Stimulated activated CD4-positive, alpha-beta T cell treated with anti-CD3 and anti-CD28 coated beads, Interleukin-2, amount 100 ng/mL, for 24 hours (primary cell): ENCODE measurements at places on chromosomes 3 and 15.

DNA sequence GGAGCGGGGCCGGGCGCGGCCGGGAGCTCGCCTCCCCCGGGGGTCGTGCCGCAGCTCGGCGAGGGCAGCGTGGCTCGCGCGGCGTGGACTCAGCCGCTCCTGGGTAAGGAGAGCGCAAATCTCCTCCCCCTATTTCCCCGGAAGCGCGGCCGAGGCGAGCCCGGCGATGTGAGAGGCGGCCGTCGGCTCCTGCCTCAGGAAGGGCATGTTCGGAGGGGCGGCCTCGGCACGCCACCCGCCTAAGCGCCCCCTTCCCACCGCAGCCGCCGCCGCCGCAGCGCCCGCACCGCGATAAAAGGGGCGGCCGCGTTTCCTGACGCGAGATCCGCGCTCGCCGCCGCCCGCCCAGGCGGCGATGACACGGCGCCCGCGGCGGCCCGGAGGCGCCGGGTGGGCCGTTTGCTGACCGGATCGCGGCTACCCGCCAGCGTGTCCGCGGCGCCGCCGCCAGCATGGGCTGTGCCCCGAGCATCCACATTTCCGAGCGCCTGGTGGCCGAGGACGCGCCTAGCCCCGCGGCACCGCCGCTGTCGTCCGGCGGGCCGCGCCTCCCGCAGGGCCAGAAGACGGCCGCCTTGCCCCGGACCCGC lies at the start of gene PDE8A:
PDE8A (plus strand) TSS at position 146 of the 590 bp plus-strand sequence; CDS start at position 453, 307 bp downstream.
- no peak for DNase-seq

- DNase-seq: no peak
Measured at GRCh38 chr3:124119056-124119716, 127.3 kb upstream of the ROPN1 start.

DNA sequence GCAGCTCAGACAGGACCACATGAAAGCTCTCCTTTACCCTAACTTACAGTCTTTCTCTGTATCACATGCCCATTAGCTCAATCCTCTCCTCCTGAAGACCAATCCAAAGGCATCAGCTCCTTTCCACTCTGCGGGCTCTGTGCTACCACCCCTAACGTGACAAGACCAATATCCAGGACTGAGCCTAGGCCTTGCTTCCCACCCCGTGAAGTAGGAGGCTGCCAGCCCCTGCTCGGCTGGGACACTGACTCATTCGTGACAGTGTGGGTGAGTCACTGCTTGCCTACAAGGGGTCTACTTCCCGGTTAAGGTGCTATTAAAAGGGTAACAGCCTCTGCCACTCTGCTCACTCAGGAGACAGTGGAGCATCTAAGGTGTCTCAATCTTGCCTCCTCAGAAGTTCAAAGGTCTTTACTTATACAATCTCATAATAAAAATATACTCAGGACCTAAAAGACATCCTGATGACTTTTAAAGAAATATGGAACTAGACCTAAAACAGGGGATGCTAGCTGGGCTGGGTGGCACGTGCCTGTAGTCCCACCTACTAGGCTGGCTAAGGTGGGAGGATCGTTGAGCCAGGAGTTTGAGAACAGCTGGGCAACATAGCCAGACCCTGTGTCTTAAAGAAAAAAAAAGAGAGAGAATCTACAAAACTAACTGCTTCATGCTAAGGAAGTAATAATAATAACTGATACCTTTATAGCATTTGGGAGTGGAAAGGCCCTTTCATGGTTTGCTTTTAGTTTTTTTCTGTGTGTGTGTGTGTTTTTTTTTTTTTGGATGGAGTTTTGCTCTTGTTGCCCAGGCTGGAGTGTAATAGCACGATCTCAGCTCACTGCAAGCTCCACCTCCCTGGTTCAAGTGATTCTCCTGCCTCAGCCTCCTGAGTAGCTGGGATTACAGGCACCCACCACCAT lies 55.0 kb downstream of the TMEM44 start:
- peak; percentile 35 for DNase-seq

DNA sequence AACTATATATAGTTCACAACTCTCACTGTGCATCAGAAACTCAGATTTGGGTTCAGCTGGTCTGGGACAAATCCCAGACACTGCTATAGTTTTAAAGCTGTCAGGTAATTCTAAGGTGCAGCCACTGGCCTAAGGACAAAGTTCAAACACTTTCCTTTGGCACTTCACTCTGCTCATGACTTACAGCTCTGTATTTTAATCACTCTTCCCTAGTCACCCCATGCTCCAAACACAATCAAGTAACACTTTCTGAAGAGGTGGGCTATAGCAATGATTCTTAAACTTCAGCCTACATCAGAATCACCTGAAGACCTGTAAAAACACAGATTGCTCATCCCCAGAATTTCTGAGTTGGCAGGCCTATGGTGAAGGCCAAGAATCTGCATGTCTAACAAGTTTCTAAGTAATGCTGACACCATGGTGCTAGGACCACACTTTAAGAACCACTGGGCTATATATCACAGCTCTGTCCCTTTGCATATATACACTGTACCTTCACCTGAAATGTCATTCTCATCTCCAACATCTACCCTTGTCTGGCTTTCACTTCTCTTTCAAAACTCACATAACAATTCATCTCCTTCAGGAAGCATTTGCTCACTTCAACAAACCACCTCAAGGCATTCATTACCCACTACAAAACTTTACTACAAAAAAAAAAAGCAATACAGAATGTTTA lies 21.4 kb downstream of the STAG1 start:
- DNase-seq: no peak

- DNase-seq: no peak
Measured at GRCh38 chr15:90531147-90531546, 1.4 kb downstream of the CRTC3 start.

DNA sequence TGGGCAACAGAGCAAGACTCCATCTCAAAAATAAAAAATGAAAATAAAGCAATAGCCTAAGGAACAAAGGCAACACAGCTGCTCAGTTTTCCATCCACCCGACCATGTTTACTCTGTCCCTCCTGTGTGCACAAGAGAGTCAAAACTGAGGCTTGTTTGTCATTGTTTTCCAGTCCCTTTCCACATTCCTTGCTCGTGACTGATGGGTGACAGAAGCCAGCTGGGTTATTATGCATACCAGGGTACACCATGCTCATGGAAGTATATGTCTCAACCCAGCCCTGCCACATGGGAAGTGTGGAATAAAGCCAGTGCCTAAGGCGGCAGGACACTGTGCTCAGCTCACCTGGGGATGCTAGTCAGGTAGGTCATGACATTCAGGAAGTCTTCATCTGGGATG lies 49.5 kb downstream of the MCF2L2 start:
- DNase-seq: no peak

DNA sequence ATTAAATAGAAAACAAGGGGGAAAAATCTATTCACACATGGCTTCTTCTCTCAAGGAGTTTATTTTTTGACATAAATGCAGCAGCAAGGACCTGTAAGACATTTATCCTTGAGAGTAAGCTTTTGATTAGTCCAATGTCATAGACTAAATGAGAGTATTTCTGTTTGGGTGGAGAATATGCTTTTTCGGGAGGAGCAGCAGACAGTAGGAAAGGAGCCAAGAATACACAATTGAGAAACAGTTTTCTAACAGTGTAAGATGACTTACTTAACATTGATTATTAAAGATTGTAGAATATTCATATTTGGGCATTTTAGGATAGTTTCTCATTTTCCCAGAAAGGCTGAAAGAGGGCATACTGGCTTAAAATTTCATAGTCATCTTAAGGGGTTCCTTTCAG lies 65.9 kb upstream of the PAQR5 start:
- no peak for DNase-seq

GRCh38 chr3:142645236-142645793 lies 49.1 kb downstream of the PLS1 start:
- DNase-seq: no peak

- no peak for DNase-seq
Measured at GRCh38 chr15:85742186-85742821, 52.4 kb downstream of the KLHL25 start.

DNA sequence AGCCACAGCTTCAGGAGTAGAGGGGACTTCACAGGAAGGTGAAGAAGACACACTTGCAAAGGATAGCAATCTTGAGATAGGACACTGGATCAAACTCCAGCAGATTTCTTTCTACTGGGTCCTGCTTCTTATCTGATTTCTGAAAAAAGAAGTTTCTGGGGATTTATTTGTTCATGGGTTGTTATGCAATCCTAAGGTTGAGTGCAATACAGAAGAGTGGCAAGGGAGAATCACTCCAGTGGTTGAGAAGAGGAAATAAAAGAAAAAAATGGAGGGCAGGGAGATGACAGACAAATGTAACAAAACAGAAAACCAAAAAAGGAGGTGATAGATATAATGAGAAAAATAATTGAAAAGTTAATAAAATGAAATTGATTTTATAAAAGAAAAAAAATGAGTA lies 858.3 kb downstream of the TUSC7 start:
- DNase-seq: no peak

DNA sequence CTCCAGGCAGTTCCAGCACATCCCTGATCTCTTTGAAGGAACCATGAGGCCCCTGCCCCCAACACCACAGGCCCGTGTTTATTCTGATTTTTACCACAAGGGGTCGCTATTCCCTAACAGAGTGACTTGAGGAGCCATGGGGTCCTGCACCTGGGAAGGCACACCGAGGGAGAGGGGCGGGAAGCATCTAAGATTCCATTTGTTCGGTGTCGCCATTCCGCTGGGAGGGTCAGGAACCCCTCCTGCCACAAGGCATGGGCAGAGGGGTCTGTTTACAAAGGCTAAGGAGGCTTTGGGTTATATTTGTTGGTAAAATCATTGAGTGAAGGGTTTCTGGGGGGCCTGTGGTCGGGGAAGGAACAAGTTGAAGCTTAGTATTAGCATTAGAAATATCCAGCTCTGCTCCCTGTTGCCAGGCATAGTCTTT lies 77.1 kb downstream of the WDR76 start:
- peak; percentile 54 for DNase-seq

- no peak for DNase-seq
Measured at GRCh38 chr3:125670945-125671344, 75.6 kb upstream of the OSBPL11 start.

- DNase-seq: no peak
Measured at GRCh38 chr15:71559616-71560015, 250.7 kb upstream of the NR2E3 start.

DNA sequence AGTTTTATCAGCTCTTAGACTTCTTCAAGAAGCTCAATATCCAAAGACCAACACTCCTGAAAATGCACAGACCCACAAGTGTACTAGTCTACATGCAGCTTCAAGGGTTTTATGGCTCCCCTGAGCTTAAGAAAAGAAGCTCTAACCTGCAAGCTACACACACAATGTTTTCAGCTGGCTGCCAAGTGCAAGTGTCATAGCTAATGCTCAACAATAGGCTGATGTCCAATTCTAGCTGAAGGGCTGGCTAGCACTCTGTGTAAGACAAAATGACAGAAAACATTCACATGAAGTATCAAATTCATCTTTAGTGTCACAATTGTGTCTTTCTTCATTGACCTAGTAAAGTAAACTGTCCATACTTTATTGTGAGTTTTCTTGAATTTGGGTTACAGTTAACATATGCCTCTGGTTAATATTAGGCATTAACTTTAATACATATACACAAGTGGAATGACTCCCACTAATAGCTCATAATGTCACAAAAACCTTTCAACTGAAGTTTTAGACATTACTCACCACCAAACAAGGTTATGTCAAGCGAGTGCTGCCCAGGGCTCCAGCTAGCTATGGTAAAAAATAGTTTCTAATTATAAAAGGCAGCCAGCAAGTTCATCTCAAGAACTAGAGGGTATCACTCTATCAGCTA lies 15.1 kb downstream of the ABI3BP start:
- DNase-seq: no peak

- no peak for DNase-seq
Measured at GRCh38 chr15:33506781-33507296, 196.1 kb downstream of the RYR3 start.

GRCh38 chr3:58585994-58586393 lies 8.8 kb upstream of the FAM107A start:
- no peak for DNase-seq

DNA sequence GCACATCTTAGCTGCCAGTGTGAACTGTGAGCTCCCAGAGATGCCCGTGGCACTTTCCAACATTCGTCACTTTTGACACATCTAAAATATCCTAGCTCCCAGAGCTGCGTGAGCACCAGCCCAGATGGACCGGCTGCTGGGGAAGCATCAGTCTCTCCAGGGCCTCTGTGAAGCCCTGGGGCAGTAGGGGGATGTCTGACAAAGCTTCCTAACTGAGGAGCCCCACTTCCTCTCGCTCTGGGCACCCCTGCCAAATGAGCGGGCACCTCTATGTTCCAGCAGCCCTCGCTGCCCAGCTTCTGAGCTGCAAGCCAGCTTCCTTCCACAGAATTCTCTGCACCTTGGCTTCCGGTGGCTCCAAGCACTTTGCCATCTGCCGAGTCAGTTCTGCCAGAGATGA lies 91.1 kb downstream of the LIPC start:
- no peak for DNase-seq

- peak; percentile 64 for DNase-seq
Measured at GRCh38 chr15:62059816-62060112, 483 bp downstream of the VPS13C start.

- DNase-seq: no peak
Measured at GRCh38 chr3:123678108-123678511, 93.3 kb upstream of the HACD2 start.

- no peak for DNase-seq
Measured at GRCh38 chr3:89179355-89180001, 72.1 kb downstream of the EPHA3 start.

DNA sequence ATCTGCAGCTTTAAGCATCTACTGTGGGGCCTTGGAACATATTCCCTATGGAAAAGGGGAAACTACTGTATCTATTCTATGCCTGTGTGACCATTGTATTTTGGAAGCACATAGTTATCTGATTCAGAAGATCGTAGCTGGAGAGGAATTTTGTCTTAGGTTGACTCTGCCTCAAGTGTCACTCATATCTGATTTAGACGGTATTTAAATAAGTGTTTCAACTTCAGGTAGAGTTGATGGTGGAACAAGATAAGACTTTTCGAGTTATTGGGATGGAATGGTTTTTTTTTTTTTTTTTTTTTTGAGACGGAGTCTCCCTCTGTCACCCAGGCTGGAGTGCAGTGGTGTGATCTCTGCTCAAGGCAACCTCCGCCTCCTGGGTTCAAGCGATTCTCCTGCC lies 8.9 kb upstream of the DENND6A start:
- DNase-seq: no peak

- no peak for DNase-seq
Measured at GRCh38 chr3:30469133-30469532, 137.3 kb upstream of the TGFBR2 start.

DNA sequence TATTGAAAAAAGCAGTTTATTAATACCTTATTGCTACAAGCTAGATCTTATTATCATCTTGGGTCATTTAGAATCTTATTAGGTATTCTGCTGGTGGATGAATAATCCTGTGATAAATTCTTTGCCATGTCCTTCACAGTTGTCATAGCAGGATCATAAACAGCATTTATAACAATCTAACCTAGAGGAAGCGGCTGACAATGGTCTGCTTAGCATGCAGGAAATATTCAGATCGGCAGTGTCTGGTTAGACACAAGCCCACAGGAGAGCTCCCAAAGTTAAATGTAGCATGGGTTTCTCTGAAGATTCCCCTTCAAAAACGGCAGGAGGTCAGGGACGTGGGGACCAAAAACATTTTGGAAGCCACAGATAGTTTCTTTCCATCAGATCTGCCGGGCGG lies 179.3 kb downstream of the FOXB1 start:
- DNase-seq: no peak
